NCI-H69 (cell line): ENCODE measurements at places on chromosomes 6 and 20.

GRCh38 chr6:137024237-137024990 is 20.4 kb downstream of the IL20RA start:
- no peak for DNase-seq

GRCh38 chr20:63748070-63748933 is 8.7 kb downstream of the SLC2A4RG start:
- no peak for DNase-seq

GRCh38 chr6:97917369-97917768 is 634.4 kb upstream of the MMS22L start:
- peak; percentile 61 for DNase-seq

GRCh38 chr20:44180814-44181213 is 6.2 kb downstream of the JPH2 start:
- DNase-seq = no peak

DNA sequence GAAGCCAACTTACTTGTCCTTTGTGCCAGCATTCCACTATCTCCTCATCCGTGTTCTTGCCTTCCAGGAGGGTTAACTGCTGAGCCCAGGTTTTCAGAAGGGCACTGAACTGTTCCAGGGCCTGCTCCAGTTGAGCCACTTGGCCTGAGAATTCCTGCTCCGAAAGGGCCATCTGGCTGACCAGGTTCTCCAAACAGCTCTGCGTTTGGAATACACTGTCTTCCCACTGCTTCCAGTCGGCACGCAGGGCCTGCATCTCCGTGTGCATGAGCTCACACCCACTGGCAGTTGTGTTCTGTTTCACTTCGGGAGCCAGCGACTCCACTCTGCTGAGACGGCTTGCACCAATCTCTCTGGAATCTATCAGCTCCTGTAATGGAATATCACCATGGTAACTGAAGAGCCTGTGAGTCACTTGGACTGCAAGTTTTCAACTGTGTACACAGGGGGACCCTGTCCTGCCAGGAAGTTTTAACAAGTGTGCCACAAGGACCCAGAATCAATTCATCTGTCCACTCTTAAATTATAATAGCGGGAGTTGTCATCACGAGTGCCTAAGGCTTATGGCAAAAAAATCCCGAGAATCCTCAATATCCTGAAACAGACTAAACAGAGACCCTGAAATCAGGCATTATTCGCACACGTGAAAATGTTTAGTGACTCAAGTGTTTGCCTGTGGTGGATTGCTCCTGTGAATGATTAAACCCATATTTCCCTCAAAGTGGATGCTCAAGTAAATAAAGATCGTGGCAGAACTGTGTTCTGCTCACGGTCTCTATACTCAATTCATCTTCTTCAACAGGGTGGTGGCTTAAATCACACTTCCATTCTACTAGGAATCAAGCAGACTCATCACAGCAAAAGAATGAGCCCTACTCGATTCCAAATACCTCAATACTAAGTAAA is 255.9 kb downstream of the SYNE1 start:
- DNase-seq = no peak

DNA sequence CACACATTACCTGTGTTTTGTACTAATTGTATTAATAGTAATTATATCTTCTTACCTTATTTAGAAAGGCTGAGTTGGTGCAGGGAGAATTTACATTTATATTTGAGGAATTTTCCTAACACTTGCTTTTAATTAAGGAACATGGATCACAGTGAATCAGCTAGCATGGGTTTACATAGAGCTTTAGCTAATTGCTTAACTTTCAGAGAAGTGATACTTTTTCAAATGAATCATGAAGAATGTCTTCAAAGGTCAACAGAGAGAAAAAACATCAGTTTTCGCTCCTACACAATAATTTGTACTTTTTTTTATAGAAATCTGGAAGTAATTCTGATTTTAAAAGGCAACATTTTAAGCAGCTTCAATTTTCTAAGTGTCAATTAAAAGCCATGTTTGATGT is 195.0 kb upstream of the HEY2 start:
- DNase-seq = no peak

DNA sequence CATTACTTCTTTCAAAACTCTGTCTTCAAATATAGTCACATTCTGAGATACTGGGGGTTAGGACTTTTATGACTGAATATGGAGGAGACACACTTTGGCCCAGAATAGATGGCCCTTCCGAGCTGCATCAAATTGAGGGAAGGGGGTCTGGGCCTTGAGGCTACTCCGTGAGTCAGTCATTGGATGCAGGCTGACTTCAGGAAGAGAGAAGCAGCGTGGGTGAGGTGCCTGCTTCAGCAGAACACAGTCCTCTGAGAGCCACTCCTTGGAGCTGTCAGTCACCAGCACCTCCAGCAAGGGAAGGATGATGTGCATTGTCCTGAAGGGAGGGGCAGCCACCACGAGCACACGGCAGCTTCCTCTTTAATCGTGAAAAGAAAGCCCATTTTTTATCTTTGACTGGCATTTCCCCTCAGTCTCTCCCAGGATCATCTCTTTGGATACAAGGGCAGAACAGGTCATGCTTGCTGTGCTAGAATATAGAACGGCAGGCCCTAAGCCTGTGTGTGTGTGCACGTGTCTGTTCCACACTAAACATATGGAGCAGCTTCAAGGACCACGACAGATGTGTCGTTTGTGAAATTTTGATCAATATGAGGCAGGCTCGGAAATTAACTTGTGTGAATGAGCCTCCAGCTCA is 721.6 kb downstream of the KIF16B start:
- DNase-seq = no peak

- no peak for DNase-seq
These were observed 19.5 kb upstream of the TAF8 start for GRCh38 chr6:42030585-42031506.

DNA sequence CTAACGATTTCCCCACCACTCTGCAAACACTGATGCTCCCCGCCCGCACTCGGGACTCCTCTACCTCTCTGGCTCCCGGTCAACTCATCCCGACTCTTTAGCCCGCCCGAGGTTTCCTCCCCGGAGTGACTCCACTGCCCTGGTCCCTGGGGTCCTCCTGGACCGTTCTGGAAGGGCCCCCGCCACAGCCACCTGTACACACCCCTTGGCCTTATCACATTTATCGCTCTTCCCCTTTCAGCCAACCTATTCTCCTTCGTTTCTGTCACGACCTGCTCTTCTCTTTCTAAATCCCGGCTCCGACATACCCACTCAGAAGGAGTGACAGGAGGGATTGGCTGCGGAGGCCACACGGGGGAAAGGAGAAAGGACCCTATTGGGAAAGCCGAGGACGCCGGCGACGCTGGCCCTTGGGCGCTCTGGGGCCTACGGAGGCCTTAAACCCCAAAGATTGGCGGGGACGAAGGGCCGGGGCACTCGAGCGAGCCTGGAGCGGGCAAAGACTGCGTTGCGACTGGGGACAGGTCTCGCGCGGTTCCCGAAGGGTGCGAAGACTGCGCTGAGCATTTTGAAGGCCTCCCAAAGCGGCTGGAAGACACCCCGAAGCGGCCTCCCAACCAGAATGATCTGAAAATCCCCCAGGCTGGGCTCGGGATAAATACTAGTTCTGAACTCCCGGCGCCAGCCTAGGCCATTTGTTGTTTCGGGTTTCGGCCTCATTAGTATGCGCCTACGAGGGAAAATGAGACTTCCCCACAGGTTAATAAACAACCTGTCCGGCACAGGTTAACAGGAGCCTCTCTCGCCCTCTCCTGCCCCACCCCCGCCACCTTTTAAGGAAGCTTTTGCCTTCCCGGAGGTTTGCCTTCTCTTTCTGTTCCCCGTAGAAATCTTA is 9.2 kb downstream of the SIM1 start:
- DNase-seq = no peak

DNA sequence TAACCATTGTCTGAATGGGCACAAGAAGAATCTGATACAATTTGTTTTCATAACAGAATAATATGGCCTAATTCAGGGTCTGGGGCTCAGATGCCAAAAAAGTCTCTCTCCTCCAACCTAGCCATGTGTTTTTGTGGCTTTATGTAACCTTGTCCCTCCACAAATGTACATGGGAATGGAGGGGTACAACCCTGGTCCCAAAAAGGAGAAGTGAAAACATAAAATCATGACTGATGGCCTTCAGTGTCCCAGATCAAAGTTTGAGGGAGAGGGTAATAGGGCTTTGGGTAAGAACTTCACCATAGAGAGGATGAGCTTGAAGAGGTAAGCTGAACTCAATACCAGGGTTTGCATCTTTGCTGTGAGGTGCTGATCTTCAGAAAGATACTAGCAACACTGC is 136.3 kb upstream of the BACH2 start:
- DNase-seq = no peak

DNA sequence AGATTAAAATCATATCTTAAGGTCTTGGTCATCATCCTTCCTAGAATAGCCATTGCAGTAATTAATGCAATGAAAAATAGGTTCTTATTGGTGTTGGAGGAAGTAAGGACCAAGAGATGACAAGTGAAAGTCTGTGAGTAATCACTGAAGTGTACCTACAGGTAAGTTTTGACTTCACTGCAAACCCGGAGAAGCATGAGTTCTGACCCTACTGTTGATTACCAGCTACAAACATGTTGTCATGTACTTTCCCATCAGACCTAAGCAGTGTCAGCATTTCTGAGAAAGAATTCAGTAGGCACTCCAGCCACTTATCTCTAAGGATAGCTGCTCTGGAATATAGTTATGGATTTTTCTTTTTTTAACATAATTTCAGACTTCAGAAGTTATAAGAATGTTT is 280.9 kb downstream of the ZFAND3 start:
- DNase-seq = no peak

- no peak for DNase-seq
These were observed 21.3 kb upstream of the UTRN start for GRCh38 chr6:144263786-144264185.

DNA sequence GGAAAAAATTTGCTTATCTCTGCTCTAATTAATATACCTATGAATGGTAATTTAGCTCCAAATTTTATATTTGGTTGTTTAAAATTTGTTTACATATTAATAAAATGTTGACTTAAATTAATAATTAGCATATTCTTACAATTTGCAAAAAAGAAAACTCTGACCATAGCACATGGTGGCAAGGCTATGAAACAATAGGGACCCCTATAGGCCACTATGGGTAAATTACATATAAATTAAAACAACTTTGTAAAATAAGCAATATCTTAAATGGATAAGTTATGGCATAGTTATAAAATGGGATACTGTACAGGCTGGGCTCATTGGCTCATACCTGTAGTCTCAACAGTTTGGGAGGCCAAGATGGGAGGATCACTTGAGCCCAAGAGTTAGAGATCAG is 76.0 kb downstream of the MKKS start:
- DNase-seq = peak; percentile 53

GRCh38 chr6:3312604-3313231 is 54.0 kb downstream of the PSMG4 start:
- peak; percentile 24 for DNase-seq

GRCh38 chr6:151689499-151690201 is 117.8 kb upstream of the ESR1 start:
- DNase-seq = no peak

GRCh38 chr20:57922083-57922482 is 212.3 kb upstream of the PMEPA1 start:
- DNase-seq = peak; percentile 42

DNA sequence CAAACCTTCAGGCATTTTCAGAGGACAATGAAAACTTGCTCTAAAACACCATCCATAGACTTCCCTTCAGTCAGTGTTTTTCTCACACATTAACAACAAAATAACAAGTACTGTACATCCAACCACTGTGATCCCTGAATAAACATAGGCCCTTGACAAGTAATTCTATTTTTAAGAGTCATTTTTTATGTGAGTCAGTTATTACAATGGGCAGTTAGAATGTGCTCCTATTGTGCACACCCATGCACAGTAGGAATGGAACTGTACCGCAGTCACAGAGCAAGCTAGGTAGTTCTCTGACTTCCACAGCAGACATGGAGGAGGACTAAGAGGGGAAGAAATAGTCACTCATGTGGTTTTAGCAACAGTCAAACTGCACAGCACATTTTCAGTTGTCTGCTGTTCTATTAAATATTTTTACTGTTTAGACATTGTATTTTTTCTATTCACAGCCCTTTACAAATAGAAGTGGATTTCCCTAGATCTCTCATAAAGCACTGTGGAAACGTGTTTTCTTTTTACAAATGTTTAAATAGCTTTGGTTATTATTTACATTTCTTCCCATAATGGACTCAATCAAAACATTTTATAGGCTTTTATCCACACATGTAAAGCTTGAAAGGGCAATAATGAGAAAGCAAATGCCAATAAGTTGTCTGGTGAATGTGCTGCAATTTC is 100.4 kb downstream of the JAG1 start:
- no peak for DNase-seq

- DNase-seq = no peak
These were observed 220.3 kb upstream of the LRFN2 start for GRCh38 chr6:40807484-40807883.

DNA sequence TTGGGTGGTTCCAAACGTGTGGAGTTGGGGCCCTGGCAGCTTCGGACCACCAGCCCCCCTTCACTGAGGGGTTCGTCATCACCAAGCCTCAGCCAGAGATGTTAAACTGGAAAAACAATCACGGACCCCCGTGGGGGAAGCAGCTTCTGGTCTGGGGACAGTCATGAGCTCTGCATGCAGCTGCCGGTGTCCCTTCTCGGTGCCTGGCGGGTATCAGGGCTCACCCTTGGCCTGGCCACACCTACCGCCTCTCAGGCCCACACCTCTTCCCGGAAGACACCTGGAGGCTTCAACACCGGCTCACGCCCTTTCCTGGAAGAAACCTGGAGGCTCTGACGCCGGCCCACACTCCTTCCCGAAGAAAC is 77.8 kb upstream of the BHLHE23 start:
- no peak for DNase-seq
